ENCODE measurements at places on chromosomes 2 and 18.

DNA sequence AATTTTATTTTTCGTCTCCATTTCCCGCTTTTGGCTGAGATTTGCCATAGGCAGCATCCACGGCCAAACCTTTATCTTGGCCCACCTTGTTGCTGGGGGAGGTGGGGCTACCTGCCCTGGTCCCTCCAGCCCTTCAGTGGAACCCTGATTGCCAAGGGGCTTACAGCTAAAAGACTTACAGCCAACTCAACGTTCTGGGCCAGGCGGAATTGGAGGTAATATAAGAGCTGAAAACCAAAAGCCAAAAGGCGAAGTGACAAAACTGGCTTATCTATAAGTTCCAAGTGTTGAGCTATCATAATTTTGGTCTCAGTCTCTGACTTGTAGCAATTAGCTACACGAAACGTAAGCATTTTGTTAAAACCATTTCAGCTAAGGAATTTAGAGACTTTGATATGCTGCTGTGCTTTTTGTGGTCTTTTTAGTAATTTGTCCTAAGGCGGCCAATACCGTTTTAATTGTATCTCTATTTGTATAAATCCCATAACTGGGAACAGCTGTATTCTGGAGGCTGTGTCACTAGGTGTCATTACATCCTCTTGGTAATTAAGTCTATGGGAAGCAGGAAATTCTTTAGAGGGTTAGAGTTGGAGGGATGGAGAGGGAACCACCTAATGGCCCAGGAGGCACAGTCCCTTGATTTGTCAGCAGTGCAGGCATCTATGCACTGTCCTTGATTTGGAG, 24.0 kb downstream of the PDCD1 start:
- DNase-seq, result no peak

- DNase-seq, result no peak
Observed at GRCh38 chr2:47535073-47535472, 132.1 kb downstream of the MSH2 start.

DNA sequence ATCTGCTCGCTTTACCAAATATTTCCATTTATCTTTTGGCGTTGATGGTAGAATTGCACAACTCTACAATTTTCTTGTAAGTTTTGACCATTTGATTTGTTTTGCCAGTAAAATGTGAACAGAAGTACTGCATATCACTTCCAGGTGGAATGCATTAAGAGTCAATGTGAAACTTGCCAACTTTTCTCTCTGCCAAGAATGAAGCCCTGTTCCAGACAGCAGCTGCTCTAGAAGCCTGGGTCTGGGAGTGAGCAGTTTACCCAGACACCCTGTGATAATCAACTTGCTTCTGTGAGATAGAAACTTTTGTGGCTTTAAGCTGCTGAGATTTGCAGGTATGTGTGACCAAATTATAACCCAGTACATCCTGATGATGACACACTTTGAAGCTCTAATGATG, 115.9 kb upstream of the SYT4 start:
- no peak for DNase-seq

GRCh38 chr18:44848644-44849335, 168.1 kb downstream of the SETBP1 start:
- DNase-seq, result no peak

- no peak for DNase-seq
Observed at GRCh38 chr2:79850912-79851311, 338.1 kb downstream of the CTNNA2 start.

DNA sequence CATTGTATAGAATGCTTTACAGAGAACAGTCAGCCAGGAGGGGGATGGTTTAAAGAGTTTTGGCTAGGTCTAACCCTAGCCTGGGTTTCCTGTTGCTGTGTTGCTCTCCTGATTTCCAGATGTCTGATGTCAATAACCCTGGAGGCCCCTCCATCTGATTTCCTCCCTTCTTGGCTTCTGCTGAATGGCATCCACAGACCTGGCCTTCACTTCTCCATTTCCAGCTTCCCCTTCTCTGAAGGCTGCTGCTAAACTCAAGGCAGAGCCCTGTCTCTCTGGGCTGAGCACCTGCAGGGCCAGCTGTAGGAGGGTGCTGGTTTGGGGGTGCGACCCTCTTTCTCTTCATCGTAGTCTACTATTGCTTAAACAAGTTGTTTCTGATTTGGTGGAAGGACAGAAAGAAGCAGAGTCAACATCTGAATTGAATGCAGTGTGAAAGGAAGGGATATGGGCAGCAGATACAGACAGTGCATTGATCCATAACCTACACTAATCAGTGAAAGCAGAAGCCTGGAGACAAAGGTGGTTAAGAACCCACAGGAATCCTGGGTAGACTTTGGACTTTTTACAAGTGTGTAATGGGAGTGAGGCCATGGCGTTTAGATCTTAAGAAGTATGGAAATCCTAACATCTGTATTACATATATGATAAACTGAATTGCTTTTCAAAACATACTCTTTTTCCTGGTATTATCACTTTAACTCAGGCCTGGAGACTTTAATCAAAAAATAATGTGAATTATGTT, 153.6 kb downstream of the HRH4 start:
- DNase-seq, result no peak

All from stimulated activated CD8-positive, alpha-beta memory T cell treated with anti-CD3 and anti-CD28 coated beads, Interleukin-4, amount 100 ng/mL, for 4 hours (primary cell).